Neural crest cell (in vitro differentiated cells): ENCODE measurements at places on chromosomes 11 and 22.

- H3K4me3 ChIP-seq, result no peak overlapping the region
- peaks cover 33% of the 10 kb centered on the region for H3K4me1 ChIP-seq
- no peak overlapping the region for H3K27ac ChIP-seq
- no peaks in the 10 kb centered on the region for H3K27me3 ChIP-seq
- DNase-seq, result no peak
Measured at GRCh38 chr11:45811109-45811435, 6.1 kb downstream of the SLC35C1 start.

DNA sequence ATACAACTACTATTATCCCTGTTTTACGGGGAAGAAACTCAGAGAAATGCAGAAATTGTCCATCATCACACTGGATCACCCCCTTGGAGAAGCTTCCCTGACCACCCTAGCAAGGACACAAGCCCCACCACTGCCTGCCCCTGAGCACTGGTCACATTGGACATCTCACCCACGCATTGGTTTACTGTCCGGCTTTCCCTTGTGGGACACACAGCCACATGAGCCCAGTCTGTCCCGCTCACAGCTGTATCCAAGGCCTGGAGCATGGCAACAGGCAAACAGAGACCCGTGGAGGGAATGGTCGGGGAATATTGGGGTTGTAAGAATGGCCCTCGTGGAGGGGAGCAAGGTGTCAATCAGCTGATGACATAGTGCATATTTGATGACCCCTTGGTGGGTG, 42.7 kb upstream of the FGF3 start:
- no peak for DNase-seq
- H3K4me1 ChIP-seq, result peaks cover 19% of the 10 kb centered on the region
- no peak overlapping the region for H3K4me3 ChIP-seq
- H3K27ac ChIP-seq, result peak overlapping the region; percentile 57
- no peaks in the 10 kb centered on the region for H3K36me3 ChIP-seq

DNA sequence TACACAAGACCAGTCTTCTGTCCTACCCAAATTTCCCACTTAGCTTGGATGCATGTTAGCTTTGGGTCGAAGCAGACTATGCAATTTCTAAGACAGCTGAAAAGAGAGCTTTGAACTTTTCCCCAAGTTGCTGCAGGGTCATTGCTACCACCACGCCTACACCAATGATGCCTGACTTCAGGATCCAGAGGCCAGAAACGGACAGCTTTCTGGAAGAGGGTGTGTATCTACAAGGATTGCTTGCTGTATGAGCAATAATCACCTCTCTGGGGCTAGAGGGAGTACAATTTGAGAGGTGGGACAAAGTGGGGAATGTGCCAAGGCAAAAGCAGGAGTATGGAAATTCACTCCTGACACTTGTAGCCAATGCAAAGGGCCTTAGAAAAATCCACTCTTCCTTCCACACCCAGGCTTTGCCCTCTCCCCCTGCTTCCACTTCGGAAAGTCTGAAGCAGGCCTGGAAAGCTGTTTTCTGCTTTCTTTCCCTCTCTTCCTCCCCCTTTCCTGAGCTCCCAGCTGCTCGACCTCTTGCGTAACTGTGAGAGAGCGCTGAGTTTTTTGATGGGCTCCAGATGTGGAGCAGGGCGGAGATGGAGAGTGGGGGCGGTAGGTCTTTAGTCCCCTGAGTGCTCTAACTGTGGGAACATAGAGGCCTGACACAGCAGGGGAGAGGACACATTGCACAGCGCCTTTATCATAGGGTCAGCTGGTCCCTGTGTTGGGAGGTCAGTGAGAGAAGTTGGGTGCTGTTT, 2.1 kb upstream of the PHLDB1 start:
- H3K27ac ChIP-seq, result no peak overlapping the region
- H3K4me3 ChIP-seq, result peak overlapping the region; percentile 87
- H3K27me3 ChIP-seq, result peaks cover 33% of the 10 kb centered on the region
- no peak for DNase-seq
- H3K36me3 ChIP-seq, result peaks cover 12% of the 10 kb centered on the region

DNA sequence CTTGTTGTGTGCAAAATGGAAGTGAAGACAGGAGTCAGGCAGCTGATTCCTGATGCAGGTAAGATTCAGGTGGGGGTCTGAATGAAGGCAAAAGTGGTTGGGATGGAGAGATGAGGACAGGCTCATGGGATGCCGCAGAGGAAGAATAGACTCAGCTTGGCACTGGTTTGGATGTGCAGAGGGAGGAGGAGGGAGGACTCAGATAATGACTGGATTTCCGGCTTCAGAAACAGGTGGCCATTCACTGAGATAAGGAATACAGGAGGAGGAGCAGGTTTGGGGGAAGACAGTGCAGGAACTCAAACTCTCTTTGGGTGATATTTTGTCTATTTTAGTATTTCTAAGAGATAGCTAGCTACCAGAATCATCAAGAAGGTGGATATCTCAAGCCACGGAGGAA, 19.2 kb downstream of the RASSF10 start:
- DNase-seq, result no peak
- no peaks in the 10 kb centered on the region for H3K36me3 ChIP-seq
- no peak overlapping the region for H3K27ac ChIP-seq
- H3K4me1 ChIP-seq, result peaks cover 10% of the 10 kb centered on the region

GRCh38 chr11:26767060-26767459, 45.2 kb upstream of the SLC5A12 start:
- no peak overlapping the region for H3K4me3 ChIP-seq
- no peak for DNase-seq
- no peak overlapping the region for H3K27ac ChIP-seq
- no peaks in the 10 kb centered on the region for H3K4me1 ChIP-seq

DNA sequence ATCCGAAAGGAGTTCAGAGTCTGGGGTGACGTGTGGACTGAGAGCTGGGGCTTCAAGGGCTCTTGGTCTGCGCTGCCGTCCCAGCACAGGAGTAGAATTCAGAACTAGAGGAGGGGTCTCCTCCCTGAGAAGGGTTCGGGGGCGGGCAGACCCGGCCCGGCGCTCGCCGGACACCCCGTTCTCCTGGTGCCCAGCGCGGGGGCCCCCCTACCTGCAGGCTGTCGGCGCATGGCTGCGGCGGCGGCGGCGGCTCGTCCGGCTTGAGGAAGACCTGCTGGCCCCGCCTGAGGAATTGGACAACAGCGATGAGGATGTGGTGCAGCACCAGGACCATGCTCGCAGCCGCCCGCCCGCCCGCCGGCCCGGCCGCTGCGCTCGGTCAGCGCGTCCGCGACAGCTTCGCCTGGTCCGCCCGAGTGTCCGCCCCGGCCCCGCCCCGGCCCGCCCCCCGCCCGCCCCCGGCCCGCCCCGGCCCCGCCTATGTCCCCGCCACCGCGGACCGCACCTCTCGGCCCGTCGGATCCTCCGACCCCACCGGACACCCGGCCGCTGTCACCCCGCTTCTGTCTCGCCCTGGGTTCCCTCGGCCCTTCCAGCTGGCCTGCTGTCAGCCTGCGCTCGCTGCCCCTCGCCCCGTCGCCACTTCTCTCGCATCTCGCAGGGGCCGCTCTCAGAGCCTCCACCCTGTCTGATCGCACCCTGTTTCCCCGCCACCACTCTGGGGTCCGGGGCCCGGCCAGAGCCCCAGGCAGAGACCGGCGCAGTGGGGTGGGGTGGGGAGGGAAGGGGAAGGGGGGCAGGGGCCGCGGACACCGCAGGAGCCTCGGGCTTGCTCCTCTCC, 32.0 kb downstream of the PDE2A start:
- H3K27ac ChIP-seq, result no peak overlapping the region
- H3K4me3 ChIP-seq, result peak overlapping the region; percentile 72
- DNase-seq, result peak; percentile 46
- H3K27me3 ChIP-seq, result peaks cover 17% of the 10 kb centered on the region

DNA sequence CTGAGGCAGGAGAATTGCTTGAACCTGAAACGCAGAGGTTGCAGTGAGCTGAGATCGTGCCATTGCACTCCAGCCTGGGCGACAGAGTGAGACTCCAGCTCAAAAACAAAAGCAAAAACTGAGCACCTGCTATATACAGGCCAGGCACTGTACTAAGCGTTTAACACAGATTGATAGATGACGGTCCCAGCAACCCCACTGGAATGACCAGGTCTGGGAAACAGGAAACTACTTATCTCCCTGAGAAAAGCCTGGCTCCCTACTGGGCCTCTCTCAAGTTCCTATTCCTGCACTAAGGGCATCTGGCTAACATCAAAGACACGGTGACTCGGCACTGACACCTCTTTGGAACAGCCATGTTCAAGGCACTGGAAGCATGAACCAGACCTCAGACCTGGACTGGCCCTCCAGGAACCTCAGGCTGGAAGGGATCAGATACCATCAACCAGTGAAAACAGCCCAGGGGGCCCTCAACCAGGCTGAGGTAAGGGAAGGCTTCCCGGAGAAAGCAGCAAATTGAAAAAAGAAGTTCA, 16.6 kb downstream of the ARAP1 start:
- H3K4me3 ChIP-seq, result no peak overlapping the region
- no peak for DNase-seq
- H3K4me1 ChIP-seq, result peaks cover 26% of the 10 kb centered on the region
- H3K36me3 ChIP-seq, result peaks cover 8% of the 10 kb centered on the region
- H3K27ac ChIP-seq, result peak overlapping the region; percentile 14
- no peaks in the 10 kb centered on the region for H3K27me3 ChIP-seq

GRCh38 chr11:34363363-34364084, 5.7 kb upstream of the ABTB2 start:
- no peak for DNase-seq
- H3K27ac ChIP-seq, result no peak overlapping the region
- H3K36me3 ChIP-seq, result no peaks in the 10 kb centered on the region
- peaks cover 36% of the 10 kb centered on the region for H3K27me3 ChIP-seq
- H3K4me1 ChIP-seq, result peaks cover 7% of the 10 kb centered on the region

- no peak overlapping the region for H3K4me3 ChIP-seq
- DNase-seq, result no peak
- H3K36me3 ChIP-seq, result no peaks in the 10 kb centered on the region
- peaks cover 10% of the 10 kb centered on the region for H3K4me1 ChIP-seq
- H3K27me3 ChIP-seq, result no peaks in the 10 kb centered on the region
- no peak overlapping the region for H3K27ac ChIP-seq
Measured at GRCh38 chr22:24962094-24962493, 9.6 kb downstream of the KIAA1671 start.

DNA sequence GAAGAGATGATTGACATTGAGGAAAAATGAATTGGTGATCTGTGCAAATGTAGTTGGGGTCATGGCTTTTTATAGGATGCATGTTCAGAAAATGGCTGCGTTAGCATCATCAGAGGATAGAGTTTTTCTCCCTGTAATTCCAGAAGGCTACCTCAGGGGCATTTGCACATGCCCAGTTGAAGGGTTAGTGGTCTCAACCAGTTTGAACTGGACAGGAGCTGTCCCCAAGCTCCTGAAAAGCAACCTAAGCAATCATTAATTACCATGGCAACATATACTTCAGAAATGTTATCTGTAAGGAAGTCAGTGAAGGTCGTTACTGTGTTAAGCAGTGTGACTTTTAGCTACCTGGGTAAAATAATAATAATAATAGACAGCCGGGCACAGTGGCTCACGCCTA, 29.3 kb downstream of the TUG1 start:
- DNase-seq, result no peak
- peak overlapping the region; percentile 38 for H3K27ac ChIP-seq
- H3K27me3 ChIP-seq, result no peaks in the 10 kb centered on the region
- H3K36me3 ChIP-seq, result no peaks in the 10 kb centered on the region

GRCh38 chr11:96341211-96342013, 1.6 kb downstream of the MAML2 start:
- H3K4me1 ChIP-seq, result peaks cover 58% of the 10 kb centered on the region
- H3K27me3 ChIP-seq, result no peaks in the 10 kb centered on the region
- DNase-seq, result no peak
- H3K4me3 ChIP-seq, result peak overlapping the region; percentile 91
- H3K27ac ChIP-seq, result peak overlapping the region; percentile 70
- H3K36me3 ChIP-seq, result peaks cover 3% of the 10 kb centered on the region

DNA sequence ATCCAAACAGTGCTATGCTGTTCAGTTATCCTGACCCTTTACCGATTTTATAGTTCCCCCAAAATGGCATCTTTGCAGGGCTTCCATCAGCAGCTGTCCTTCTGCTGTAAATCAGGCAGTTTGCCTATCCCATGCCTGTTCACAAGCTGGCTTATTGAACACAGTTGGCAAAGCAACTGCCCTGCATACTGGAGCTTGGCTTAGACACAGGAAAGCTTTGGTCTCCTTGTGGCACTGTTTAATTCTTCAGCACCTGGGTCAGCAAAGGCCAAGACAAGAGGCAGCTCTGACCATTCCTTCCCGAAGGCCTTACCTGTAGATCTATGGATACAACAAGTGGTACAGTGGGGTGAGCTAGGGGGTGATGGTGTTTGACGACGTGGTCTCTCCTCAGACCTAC, 32.2 kb downstream of the TSPAN18 start:
- H3K27ac ChIP-seq, result no peak overlapping the region
- no peak overlapping the region for H3K4me3 ChIP-seq
- peaks cover 13% of the 10 kb centered on the region for H3K36me3 ChIP-seq
- no peak for DNase-seq

DNA sequence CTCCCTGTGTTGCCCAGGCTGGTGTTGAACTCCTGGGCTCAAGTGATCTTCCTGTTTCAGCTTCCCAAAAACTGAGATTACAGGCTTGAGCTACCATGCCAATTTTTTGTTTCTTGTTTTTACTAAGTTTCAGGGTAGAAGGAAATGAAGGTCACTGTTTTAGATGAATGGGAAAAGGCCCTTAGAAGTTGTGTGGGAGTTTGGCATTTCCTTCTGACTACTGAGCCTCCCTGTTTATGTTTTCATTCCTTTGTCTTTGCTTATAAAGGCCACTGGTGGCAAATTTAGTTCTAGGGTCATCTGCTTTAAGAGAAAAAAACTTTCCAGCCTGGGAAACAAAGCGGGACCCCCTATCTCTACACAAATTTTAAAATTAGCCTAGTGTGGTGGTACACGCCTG, 22.1 kb downstream of the SRPRA start:
- no peaks in the 10 kb centered on the region for H3K4me1 ChIP-seq
- no peaks in the 10 kb centered on the region for H3K27me3 ChIP-seq
- DNase-seq, result no peak

DNA sequence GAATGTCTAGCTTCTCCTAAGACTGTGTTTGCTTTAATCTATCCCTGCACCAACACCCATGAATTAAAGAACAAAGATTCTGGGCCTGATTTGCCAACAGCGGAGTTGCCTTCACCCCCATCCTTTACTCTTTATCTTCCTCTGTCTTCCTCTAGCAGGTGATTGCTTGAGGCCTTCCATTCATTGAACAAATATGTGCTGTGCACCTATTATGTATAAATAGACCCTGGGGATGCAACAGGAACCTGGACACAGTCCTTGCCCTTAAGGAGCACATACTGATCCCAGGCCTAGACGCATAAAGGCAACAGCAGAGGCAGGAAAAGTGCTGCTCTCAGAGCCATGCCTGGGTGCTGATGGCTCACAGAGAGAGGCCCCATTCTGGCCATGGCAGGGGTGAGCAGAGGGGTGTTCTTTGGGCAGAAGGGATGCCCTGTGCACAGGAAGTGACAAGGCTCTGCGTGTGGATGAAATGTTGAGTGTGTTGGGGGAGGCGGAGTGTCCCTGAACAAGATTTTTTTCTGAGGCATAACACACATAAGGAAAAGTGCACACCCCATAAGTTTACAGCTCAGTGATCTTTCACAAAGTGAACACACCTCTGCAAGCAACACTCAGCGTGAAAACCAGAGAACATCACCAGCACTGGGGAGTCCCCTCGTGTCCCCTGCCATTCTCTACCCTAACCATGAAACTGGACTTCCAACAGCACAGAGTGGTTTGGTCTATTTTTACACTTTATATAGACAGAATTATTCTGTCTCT, 145.9 kb downstream of the GRIK4 start:
- H3K36me3 ChIP-seq, result no peaks in the 10 kb centered on the region
- H3K27me3 ChIP-seq, result peaks cover 40% of the 10 kb centered on the region
- DNase-seq, result no peak
- H3K4me3 ChIP-seq, result no peak overlapping the region
- H3K27ac ChIP-seq, result no peak overlapping the region

GRCh38 chr22:17896586-17896985, 122.3 kb upstream of the BID start:
- no peak overlapping the region for H3K4me3 ChIP-seq
- no peak for DNase-seq
- H3K4me1 ChIP-seq, result peaks cover 4% of the 10 kb centered on the region
- H3K36me3 ChIP-seq, result peaks cover 6% of the 10 kb centered on the region
- no peaks in the 10 kb centered on the region for H3K27me3 ChIP-seq
- peak overlapping the region; percentile 85 for H3K27ac ChIP-seq
